Nucleus accumbens (tissue), 56 donors: ENCODE measurements at places on chromosomes 7 and 10.
A peak's percentile ranks its signal among the peaks of the same experiment; 100 is the strongest.

DNA sequence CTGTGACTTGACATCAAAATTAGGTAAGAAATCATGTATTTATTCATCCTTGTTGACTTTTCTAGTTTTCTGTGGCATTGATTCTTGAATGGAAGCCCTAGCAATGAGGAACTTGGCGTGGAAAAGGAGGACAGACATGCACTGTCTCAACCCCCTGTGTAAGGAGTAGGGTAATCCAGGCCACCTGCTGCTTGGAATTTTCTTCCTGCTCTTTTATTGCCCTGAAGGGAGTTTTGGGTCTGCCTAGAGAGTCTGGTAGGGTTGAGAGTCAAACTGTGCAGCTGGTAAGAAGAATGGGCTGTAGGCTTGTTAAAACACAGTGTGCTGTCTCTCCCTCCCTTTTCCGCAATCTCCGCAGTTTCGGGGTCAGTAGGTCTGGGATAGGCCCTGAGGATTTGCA, 19.7 kb downstream of the ZNF32 start:
- no peak for DNase-seq

DNA sequence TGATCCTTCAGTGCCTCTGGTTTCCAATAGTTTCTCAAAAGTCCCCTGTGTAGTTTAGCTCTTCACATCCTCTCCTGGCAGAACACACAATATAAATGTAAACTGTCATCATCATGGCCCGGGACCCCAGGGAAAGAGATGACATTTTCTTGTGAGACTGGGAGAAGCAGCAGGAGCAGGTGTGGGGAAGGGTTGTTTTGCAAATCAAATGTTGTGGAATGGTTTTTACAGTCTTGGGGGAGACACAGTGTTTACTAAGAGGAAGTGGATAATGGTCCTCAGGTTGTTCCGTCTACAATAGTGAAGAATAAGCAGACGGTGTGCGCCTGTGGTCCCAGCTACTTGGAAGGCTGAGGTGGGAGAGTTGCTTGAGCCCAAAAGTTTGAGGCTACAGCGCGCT, 159.1 kb downstream of the SEC23IP start:
- no peak for DNase-seq

GRCh38 chr10:124249812-124250432, 156.5 kb upstream of the CHST15 start:
- no peak for DNase-seq

GRCh38 chr7:52592698-52593097, 442.7 kb upstream of the POM121L12 start:
- DNase-seq, result no peak

GRCh38 chr10:125104559-125104958, 55.8 kb downstream of the CTBP2 start:
- no peak for DNase-seq

GRCh38 chr7:51262796-51263531, 53.6 kb downstream of the COBL start:
- no peak for DNase-seq

- no peak for DNase-seq
Observed at GRCh38 chr10:132563485-132564248, 26.1 kb downstream of the INPP5A start.

GRCh38 chr10:88901984-88902789, 22.1 kb downstream of the STAMBPL1 start:
- DNase-seq, result no peak

DNA sequence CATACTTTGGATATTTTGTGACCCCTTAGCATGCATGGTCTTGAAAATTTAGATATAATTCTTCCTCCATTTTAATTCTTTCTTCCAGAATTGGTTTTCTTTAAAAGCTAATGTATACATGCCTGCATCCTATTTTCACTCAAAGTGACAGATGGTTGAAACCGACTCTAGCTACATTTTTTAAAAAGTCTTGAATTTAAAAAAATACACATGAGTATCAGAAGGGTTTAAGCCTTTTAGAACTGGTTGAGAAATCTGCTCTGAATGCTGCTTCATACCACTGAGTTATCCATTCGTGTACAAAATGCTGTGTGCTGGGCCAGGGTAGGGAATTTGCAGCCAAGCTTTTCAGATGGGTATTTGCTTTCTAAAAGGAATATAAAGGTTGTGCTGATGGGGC, 16.5 kb downstream of the DYNC1I1 start:
- DNase-seq, result no peak

- no peak for DNase-seq
Observed at GRCh38 chr10:90229486-90229885, 528.1 kb downstream of the KIF20B start.

- no peak for DNase-seq
Observed at GRCh38 chr10:127227027-127227426, 30.6 kb upstream of the INSYN2A start.

DNA sequence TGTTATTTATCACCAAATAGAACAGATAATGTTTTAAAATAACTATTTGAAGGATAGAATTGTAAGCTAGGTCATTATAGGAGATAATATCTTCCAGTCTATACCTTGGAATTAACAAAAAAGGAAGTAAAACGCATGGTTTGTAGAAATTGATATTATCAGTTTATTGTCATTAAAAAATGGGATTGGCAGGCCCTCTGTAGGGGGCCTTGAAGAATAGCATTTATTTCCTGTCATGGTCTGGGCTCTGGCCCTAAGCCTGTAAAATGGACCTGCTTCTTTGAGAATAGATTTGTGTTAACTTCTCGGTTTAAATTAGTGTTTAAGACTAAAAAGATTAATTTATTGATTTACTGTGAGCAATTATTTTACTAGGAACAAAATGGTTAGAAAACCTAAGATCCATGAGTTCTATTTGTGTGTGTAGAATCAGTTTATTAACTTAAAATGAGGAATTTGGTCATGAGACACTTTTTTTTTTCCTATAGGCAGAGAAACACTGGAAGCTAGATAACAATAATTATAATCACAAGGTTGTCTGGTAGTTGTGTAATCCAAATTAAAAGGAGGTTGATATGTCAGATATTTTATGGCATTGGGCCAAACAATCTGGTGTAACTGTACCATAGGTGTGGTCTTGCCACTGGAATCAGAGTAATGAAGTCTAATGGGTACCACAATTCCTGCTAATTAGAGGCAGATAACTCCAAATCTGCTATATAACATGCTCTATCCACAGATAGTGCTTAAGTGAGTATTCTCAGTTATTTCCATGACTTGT, 197.4 kb upstream of the FOXP2 start:
- no peak for DNase-seq

DNA sequence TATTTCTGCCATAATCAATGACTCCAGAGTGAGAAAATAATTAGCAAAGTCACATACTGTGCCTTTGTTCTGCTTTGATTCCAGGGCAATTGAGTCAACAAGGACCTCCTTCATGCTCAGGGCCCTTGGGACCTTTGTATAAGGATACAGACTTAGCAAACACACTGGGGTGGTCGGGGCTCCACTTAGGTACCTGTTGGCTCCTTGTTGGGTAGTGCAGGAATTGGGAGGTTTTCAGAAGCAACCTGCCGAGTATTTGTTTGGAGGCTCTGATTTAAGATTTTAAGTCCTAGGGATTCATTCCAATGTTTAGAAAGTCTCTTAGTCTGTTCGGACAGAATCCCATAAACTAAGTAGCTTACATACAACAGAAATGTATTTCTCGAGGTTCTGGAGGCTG, 3.0 kb downstream of the ADCK2 start:
- no peak for DNase-seq

DNA sequence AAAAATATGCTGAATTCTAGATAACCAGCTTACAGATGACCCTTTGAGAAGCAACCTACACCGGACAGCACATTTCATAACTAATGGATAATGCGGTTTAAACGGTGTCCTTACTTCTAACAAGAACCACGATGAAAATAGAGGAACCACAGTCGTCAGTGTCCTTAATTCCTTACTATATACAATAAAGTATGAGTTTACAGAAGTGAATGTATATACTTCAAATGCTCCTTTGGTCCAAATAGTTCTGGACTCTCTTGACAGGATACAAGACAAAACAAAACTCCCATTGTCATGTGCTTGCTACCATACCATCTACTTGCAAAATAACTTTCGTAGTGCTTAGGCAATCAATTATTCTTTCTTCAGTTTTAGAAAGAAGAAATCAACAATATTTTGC, 2.4 kb downstream of the NAMPT start:
- DNase-seq, result no peak

- DNase-seq, result peak; percentile 33
Observed at GRCh38 chr10:79202188-79203013, 133.6 kb downstream of the ZMIZ1 start.

GRCh38 chr10:49596493-49596809, 13.7 kb upstream of the SLC18A3 start:
- DNase-seq, result no peak

- no peak for DNase-seq
Observed at GRCh38 chr10:67086327-67087134, 160.7 kb downstream of the LRRTM3 start.

GRCh38 chr7:45703373-45703821, 129.2 kb downstream of the ADCY1 start:
- no peak for DNase-seq

DNA sequence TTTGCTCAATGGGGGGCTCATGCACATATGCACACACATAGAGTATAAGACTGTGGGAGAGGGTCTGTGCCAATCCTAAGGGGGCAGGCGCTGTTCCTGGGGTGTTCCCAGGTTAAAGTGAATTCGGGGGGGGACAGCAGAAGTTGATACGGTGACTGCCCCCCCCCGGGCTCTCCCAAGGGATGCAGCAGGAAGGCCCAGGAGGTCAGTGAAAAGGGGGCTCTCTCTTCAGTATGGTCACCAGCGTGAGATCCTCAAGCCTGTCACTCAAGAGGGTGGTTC, 32.4 kb downstream of the SPDYE6 start:
- DNase-seq, result no peak

DNA sequence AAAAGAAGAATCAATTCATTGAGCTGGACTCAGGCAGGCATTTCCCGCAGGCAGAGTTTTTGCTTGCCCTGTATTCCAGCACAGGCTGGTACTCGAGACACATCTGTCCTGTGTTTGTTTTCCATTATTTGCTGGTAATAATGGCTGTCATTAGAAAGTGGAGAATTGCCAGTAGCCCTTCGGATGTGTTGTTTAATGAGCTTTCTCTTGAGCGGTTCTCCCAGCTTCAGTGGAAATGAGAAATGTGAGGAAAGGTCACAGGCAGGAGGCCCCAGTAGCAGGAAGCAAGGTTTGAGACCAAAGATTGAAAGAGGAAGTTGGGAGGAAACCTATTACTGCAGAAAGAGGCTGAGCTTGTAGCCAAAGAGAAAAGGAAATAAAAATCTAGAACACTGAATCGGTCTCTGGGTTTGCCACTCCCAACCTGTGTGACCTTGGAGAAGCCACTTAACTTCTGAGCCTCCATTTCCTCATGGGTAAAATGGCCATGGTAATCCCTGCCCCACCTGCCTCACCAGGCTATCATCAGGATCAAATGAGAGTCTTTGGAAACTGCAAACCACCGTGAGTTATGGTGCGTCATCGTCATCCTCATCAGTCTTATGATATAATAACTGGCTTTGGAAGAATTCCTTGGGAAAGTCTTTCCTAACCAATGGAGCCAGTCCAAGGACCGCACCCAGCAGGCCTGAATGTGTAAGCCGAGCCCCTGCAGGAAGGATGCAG, 67.7 kb downstream of the TACR2 start:
- DNase-seq, result no peak

GRCh38 chr10:25453619-25454018, 278.8 kb downstream of the GPR158 start:
- no peak for DNase-seq

DNA sequence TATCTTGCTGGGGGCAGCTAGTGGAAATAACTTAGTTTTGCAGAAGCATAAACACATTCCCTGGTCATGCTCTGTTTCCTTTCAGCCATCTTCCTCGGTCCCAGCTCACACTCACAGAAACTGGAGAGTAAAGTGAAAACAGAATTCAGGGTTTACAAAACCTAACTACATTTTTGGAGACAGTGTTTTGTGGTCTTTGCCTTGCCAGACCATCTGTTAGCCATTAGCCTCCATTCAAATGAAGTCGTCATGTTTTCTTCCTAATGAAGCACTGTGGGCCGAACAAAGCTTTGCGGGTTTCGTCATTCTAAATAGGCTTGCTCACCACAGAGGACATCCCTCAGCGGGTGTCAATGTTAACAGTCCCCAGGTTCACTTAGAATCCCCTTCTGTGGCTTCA, 214.6 kb upstream of the TMEM72 start:
- no peak for DNase-seq

- no peak for DNase-seq
Observed at GRCh38 chr7:24936121-24936824, 43.7 kb downstream of the OSBPL3 start.

DNA sequence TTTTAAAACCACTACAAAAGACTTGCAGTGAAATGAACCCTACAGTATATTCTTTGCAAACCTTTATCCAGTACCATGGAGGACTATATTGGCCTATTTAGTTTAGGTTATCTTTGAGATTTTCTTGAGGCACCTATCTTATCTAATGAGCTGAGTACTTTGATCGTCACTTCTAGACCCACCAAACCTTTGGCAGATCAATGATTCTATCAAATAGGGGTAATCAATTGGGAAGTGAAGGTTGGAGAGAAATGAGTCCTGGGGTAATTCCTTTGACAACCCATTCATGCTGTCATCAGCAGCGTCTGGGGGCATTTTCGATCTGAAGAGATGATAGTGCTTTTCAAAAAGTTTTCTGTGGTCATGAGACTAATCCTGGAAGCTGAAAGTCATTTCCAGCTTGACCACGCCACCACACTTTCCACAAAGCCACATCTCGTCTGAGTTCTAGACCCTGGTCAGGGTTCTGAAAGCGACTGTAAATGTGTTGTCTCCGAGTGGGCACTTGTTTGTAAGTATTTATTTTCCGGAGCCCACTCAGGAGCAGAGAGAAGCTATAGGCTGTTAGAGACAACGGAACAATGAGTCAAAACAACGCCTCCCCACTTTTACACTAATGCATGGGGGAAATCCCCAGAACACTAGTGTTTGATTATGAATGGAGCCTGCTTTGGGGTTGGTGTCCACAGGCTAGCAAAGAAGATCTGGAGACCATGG, 4.8 kb downstream of the EGR2 start:
- DNase-seq, result no peak

DNA sequence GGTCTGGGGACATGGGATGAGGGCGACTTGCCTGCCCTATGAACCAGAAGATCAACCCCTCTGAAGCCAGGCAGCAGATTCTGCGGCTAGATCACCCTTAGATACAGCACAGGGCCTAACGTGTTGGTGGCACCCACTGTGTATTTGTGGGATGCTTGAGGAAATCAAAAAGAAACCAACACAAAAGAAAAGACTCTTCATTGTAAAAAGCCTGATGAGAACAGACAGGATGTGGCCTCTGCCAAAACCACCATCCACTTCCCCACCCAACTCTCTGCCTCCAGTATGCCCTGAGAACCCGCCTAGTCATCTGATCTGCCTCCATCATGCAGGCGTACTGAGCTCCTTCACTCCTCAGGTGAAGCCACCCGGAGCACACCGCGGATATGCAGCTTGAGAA, 97.2 kb upstream of the INSYN2A start:
- DNase-seq, result no peak

DNA sequence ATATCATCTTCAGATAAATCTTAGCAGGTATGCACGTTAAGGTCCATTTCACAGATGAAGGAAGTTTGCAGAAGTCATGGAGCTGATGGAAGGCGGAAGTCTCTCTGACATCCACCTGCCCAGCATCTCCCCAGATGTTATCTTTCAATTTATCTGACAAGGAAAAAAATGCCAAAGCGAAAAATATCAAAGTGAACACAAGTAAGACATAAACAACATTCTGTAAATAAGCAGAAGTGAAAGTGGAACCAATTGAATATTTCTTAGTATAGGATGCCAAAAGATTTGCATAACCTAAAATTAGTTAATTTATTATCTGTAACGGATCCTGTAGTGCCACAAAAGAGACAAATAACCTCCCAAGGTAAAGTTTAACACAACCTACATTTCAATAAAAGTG, 73.6 kb upstream of the NEBL start:
- no peak for DNase-seq

GRCh38 chr10:3775696-3776551, 9.1 kb downstream of the KLF6 start:
- no peak for DNase-seq
